Stomach (tissue), 19 donors: ENCODE measurements at places on chromosomes 7 and 10. TPM values are rescaled to one million over a fixed set of nuclear protein-coding genes. Genes with fewer than 3 reads are reported as not detected.

FGFBP3 gene
- total RNA-seq, result 1.5 TPM

ATOH7 gene
- not detected for total RNA-seq

MRPS17 gene
- total RNA-seq, result 2.3 TPM

SPDYE3 gene
- total RNA-seq, result not detected

DNA sequence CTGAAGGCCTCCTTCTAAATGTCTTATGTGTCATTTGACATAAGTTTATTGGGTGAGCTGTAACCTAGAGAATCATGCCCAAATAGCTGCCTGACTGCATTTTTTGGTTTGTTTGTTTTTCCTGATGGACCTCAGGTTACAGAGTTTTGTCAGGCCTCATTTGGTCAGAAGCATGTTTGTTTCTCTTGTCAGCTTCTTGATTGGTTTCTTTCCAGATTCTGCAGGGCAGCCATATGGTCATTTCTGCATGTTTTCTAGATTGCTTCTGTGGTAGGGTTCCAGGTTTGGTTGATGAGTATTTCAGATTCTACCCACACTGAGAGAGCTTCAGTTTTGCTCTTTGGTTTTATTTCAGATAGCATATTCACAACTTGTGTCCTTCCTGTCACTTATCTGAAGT, 28.0 kb downstream of the GLCCI1 start:
- H3K4me1 ChIP-seq, result no peaks in the 10 kb centered on the region
- H3K36me3 ChIP-seq, result no peaks in the 10 kb centered on the region
- no peak for DNase-seq
- no peak overlapping the region for H3K27ac ChIP-seq
- H3K4me3 ChIP-seq, result no peak overlapping the region

DNA sequence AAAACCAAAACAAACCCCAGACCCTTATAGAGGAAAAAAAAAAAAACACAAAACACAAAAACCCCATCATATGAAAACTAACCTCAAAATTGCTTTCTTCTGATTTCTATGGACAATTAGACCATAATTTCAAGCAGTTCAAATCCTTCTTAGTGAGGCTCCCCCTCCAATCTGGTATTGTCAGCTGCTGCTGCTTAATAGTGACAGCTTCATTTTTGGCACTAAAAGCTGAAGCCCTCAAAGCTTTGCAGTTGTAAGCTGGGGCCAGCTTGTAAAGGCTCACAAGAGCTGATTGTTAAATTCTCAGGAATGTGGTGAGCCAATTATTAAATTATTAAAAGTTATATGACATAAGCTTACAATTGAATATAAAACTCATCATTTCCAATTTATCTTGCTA, 21.9 kb downstream of the ATXN7L1 start:
- DNase-seq, result peak; percentile 53
- H3K27me3 ChIP-seq, result no peaks in the 10 kb centered on the region
- no peaks in the 10 kb centered on the region for H3K36me3 ChIP-seq

GRCh38 chr7:116316838-116317628, 106.7 kb downstream of the TES start:
- H3K27ac ChIP-seq, result peak overlapping the region; percentile 44
- H3K4me3 ChIP-seq, result no peak overlapping the region
- no peaks in the 10 kb centered on the region for H3K27me3 ChIP-seq
- H3K36me3 ChIP-seq, result no peaks in the 10 kb centered on the region

- H3K4me1 ChIP-seq, result no peaks in the 10 kb centered on the region
- H3K36me3 ChIP-seq, result no peaks in the 10 kb centered on the region
- H3K4me3 ChIP-seq, result no peak overlapping the region
- H3K27ac ChIP-seq, result no peak overlapping the region
- H3K27me3 ChIP-seq, result no peaks in the 10 kb centered on the region
Observed at GRCh38 chr7:71817916-71818315, 594.2 kb downstream of the CALN1 start.

- peaks cover 32% of the 10 kb centered on the region for H3K4me1 ChIP-seq
- H3K36me3 ChIP-seq, result no peaks in the 10 kb centered on the region
Observed at GRCh38 chr10:26837139-26837538, 23.6 kb downstream of the ABI1 start.

DNA sequence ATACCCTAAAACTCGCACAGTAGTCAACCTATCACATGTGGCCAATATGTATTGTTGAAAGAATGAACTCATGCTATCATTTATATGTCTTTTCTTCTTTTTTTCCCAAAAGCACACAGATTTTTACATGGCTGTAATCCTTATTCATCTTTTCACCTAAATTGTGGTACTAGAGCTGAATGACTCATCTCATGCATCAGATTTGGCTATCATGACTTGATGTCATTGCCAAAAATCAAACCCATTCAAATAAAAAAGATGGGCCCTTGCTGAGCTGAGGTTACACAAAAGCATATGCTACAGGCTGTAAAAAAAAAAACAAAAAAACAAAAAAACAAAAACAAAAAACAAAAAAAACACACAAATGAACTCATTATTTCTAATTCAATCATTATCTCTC, 3.3 kb upstream of the LMOD2 start:
- H3K36me3 ChIP-seq, result no peaks in the 10 kb centered on the region
- no peak overlapping the region for H3K27ac ChIP-seq
- no peak overlapping the region for H3K4me3 ChIP-seq
- no peaks in the 10 kb centered on the region for H3K4me1 ChIP-seq

GRCh38 chr7:43076189-43076605, 36.2 kb upstream of the HECW1 start:
- no peak overlapping the region for H3K27ac ChIP-seq
- H3K4me3 ChIP-seq, result no peak overlapping the region
- H3K4me1 ChIP-seq, result peaks cover 7% of the 10 kb centered on the region
- no peaks in the 10 kb centered on the region for H3K27me3 ChIP-seq
- H3K36me3 ChIP-seq, result no peaks in the 10 kb centered on the region

DNA sequence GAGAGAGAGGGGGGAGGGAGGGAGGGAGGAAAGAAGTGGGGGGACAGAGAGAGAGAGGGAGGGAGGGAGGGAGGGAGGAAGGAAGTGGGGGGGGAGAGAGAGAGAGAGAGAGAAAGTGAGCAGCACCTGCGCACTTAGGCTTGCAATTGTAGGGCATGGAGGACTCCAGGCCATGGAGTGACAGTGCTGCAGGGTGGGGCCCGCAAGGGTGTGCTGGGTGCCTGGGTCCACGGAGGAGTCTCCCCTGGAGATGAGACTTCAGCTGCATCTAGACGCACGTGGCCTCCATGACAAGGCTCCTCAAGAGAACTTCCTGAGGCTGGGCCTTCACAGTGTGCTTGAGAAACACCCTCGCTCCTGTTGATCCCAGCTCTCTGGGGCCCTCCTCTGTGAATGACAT, 44.5 kb downstream of the CLRN3 start:
- no peak overlapping the region for H3K4me3 ChIP-seq
- H3K36me3 ChIP-seq, result no peaks in the 10 kb centered on the region
- no peak for DNase-seq
- no peaks in the 10 kb centered on the region for H3K4me1 ChIP-seq

GRCh38 chr7:107715531-107715930, 28.4 kb upstream of the CBLL1 start:
- no peak overlapping the region for H3K4me3 ChIP-seq
- no peaks in the 10 kb centered on the region for H3K4me1 ChIP-seq
- no peak overlapping the region for H3K27ac ChIP-seq

DNA sequence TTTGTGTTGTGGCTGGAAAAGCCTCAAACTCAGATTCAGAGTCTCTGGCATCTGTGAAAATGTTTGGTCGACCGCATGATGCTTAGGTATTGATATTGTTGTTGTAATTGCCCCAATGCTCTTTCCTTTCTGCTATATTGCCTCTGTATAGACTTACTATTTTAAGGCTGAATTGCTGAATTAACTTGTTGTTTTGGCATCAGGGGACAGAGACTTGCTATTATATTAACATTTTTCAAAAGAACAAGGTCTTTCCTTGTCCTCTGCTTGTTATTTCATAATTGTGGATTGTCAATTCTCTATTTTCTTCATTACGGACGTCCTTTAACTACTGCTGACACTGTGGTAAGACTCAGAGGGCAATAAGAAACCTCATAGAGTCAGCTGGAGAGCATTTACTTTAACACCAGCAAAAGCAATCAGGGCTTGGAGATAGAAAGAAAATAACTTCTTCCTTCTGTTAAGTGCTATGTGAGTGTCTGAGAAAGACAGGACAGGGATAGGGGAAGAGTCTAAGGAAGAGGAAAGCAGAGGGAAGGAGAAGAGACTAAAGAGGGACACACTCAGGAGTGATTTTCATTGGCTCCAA, 17.6 kb downstream of the CPED1 start:
- no peaks in the 10 kb centered on the region for H3K27me3 ChIP-seq
- no peaks in the 10 kb centered on the region for H3K4me1 ChIP-seq
- no peak for DNase-seq
- no peaks in the 10 kb centered on the region for H3K36me3 ChIP-seq
- peak overlapping the region; percentile 40 for H3K27ac ChIP-seq

DNA sequence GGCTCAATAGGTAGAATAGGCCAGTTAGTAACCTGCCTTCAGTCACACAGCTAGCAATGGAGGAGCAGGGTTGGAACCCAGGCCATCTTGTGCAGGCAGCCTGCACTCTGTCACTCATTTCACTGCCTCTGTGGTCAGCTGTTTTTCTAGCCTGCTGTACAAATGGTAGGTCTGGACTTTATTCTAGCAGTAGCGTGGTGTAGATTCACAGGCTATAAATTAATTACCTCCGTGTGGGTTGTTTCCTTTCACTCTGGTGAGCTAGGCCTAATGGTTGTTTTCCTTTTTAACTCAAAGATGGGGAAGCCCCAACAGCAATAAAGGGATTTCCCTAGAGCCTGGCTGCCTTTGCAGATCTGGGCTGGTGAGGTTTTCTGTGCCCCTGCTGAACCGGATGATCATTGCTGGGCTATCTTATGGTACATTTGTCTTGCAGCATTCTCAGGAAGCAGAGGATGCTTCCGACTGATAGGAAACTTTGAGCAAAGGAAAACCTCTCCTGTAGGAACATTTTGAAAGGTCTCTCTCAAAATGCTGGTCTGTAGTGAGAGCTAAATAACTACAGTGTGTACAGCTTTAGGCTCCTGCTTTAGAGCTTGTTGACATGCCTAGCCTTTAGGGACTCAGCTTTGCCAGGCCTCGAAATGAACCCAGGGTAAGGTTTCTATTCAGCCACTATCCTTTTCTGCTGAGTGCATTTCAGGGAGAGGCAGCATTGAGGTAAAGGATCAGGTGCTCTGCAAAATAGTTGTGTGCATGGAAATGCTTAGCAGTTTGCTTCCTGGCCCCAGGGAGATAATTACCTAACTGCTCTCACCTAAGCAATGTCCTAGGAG, 157.4 kb downstream of the ST7 start:
- no peaks in the 10 kb centered on the region for H3K36me3 ChIP-seq
- H3K4me3 ChIP-seq, result no peak overlapping the region

DNA sequence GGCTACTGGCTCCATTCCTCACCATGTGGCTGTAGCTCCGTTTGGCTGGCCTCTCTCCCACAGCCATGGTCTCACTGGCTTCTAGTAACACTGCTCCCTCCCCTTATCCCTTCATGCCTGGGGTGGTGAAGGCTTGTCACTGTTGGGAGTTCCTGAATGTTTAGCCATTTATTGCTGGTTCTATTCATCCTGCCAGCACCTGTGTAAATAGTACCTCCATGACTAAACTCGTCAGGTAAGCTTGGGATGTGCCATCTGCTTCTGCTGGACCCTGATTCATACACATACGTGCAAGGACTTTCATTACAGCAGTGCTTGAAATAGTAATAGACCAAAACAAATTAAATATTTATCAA, 61.6 kb downstream of the CCDC71L start:
- no peak for DNase-seq
- no peaks in the 10 kb centered on the region for H3K27me3 ChIP-seq
- H3K4me1 ChIP-seq, result no peaks in the 10 kb centered on the region
- no peak overlapping the region for H3K27ac ChIP-seq
- no peak overlapping the region for H3K4me3 ChIP-seq
